Hematopoietic multipotent progenitor cell (in vitro differentiated cells): ENCODE measurements at places on chromosomes 3 and 15. TPM values are rescaled to one million over a fixed set of nuclear protein-coding genes. Genes with fewer than 3 reads are reported as not detected.

DNA sequence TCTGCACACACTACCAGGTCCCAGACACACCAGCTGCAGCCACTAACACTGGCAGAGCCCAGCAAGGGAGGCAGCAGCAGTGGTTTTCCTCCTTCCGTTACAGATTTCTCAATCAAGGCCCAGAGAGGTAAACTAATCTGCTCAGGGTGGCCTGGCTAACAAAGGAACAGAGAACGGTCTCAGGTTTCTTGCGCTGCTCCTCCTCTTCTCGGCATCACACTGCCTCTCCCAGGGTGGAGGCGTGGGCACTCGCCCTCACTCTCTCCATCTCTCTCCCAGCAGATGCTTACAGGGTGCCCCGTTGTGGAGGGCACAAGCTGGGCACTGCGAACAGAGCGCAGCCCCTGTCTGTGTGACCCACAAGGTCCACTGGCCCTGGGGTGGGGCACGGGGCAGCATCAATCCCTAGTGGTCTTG, 228.7 kb downstream of the VPS13C start:
- peak; percentile 18 for DNase-seq

The AGTR1 gene
- not detected for total RNA-seq

GRCh38 chr3:168684519-168684918, 588.8 kb upstream of the GOLIM4 start:
- DNase-seq = no peak

DNA sequence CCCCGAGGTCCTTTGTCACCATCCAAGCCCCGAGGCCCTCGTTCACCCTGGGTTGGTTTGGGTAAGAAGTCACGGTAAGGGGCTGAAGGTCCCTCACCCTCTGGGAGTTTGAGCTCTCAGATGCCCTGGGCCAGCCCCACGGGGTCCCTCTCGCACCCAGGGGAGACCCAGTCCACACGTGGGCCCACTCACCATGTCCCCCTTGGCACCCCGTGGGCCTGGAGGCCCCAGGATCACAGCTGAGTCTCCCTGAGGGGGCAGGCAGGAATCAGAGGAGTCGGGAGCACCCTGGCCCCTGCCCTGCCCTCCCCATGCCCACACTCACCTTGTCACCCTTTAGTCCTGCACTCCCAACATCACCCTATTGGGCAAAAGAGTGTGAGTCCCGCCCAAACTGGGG, 5.8 kb upstream of the UCN2 start:
- no peak for DNase-seq

The KLF15 gene
- under 0.01 TPM for total RNA-seq

- no peak for DNase-seq
Observed at GRCh38 chr3:69743975-69744906, 5.0 kb downstream of the MITF start.

The TAGLN3 gene
- not detected for total RNA-seq

GRCh38 chr3:11346416-11346815, 74.2 kb downstream of the ATG7 start:
- no peak for DNase-seq

The CADPS gene
- not detected for total RNA-seq

- DNase-seq = no peak
Observed at GRCh38 chr3:23404246-23404645, 201.1 kb downstream of the UBE2E2 start.

The SLITRK3 gene
- total RNA-seq = not detected

The CLRN1 gene
- total RNA-seq = not detected

GRCh38 chr15:75713338-75713895, 769 bp upstream of the CSPG4 start:
- no peak for DNase-seq

The CHCHD4 gene
- total RNA-seq = 6.7 TPM

- DNase-seq = no peak
Observed at GRCh38 chr3:144229330-144229729, 257.7 kb downstream of the DIPK2A start.

- DNase-seq = no peak
Observed at GRCh38 chr3:33196538-33196937, 22.1 kb downstream of the SUSD5 start.

The NCK1 gene
- total RNA-seq = 19.7 TPM

DNA sequence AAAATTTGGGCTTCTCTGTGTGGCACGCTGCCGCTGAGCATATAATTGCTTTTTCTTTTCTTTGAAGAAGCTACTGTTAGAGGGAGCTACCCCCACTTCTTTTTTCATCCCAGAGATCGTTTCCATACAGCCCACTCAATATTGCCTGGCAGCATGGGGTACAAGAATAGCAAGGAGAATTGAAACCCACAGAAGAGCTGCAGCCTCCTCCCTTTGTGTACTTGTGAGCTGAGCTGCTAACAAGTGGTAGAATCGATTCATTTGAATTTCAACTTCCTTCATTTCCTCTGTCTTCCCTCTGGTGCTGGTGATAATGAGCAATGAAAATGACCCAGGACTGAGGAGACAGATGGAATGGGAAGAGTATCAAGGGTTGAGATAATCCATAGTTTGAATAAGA, 64.9 kb downstream of the LRRC3B start:
- DNase-seq = no peak

DNA sequence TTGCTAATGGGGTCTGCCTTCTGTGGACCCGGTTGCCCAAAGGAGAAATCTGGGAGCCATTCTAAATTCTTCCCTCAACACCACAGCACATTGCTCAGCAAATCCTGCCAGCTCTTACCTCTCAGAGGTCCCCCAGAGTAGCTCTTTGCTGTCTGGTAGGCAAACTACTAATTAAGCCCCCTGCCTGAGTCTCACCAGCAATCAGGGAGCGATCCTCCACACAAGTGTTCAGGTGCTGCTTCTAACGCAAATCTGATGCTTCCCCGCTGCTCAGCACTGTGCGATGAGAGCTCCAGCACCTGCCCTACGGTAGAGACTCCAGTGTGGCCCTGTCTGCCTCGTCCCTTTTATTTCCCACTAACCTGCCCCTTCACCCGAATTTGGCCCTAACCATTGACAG, 60.5 kb downstream of the HCN4 start:
- DNase-seq = no peak

The RFT1 gene
- total RNA-seq = 14.0 TPM

The ACOX2 gene
- total RNA-seq = 5.7 TPM

The DUOXA1 gene
- under 0.01 TPM for total RNA-seq

DNA sequence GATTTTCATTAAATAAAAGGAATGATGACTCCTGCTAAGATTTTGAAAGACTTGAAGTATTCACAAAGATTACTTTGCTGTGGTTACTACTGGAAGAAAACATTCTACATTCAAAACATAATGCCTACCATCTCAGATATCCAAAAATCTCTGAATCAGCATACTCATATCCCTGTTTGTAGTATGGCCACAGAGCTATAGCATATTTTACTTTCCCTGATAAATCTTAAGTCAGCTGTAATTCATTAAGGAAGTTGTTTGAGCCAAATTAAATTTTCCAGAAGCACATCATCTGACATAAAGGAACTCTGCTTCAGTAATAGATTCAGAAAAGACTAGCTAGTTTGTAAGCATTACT, 942.0 kb downstream of the ROBO1 start:
- DNase-seq = no peak

The MCF2L2 gene
- total RNA-seq = 5.1 TPM

The COLQ gene
- 0.81 TPM for total RNA-seq

GRCh38 chr3:184389384-184389783, 9.5 kb downstream of the CHRD start:
- DNase-seq = no peak

GRCh38 chr3:11600501-11601282, 43.0 kb downstream of the VGLL4 start:
- no peak for DNase-seq

The GTF2A2 gene
- 20.7 TPM for total RNA-seq

- DNase-seq = no peak
Observed at GRCh38 chr3:138327831-138328230, 1.8 kb downstream of the NME9 start.

The CAMKV gene
- 1.3 TPM for total RNA-seq

- DNase-seq = no peak
Observed at GRCh38 chr15:94247789-94248638, 16.7 kb downstream of the MCTP2 start.

- DNase-seq = no peak
Observed at GRCh38 chr3:195466251-195466650, 23.4 kb upstream of the ACAP2 start.

- DNase-seq = peak; percentile 16
Observed at GRCh38 chr15:78212546-78213424, 21.6 kb downstream of the ACSBG1 start.

DNA sequence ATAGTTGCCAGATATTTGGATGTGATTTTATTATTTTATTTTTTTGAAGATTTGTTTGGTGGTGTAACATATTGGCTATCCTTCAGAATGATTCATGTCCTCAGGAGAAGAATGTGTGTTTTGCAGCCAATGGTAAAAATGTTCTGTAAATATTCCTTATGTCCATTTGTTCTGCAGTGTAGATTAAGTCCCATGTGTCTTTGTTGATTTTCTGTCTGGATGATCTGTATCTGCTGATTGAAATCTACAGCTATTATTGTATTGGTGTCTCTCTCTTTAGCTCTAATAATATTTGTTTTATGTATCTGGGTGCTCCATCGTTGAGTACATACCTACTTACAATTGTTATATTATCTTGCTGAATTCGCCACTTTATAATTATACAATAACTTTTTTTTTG, 1641.7 kb downstream of the OTOL1 start:
- DNase-seq = no peak

The SLC22A13 gene
- 0.27 TPM for total RNA-seq

- no peak for DNase-seq
Observed at GRCh38 chr3:111324151-111324550, 217.8 kb upstream of the CD96 start.

- no peak for DNase-seq
Observed at GRCh38 chr3:121508389-121508788, 37.4 kb downstream of the POLQ start.

DNA sequence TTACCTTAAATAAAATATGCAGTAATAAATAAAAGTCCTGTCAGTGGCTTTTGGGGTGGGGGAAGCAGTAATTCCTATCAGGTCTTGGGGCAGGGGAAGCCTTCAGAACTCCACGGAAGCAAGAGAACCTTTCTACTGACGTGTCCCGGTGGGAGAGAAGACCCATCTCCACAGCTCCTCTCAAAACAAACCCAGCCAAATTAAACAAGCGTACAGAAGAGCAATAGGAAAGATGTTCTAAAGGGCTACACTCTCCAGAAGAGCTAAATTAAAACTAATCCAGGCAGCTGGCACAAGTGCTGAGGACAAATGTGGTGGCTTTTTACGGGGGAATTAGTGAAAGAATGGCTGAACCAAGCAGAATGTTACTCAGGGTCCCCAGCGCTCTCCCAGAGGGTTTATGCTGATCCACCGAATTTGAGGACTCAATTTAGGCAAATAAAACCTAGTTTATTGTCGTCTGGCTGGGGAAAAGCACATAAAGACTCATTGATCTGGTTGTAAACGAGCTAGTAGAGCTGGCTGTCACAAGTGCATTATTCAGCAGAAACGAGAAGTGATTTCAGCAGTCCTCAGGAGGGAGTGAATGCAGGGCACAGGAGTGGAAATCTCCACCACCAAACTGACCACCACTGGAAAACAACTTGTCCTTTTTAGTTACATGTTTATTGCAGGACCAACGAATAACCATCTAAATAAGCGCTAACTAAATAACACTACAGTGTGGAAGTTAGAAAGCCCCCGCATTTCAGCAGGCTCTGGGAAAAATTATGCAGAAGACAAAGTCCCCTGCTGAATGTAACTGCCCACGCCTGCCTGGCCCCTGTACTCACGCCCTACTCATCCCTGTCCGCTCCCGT, 13.5 kb downstream of the BFSP2 start:
- DNase-seq = peak; percentile 53

The GOLGA6D gene
- total RNA-seq = under 0.01 TPM

The RTP3 gene
- not detected for total RNA-seq

The ITIH1 gene
- under 0.01 TPM for total RNA-seq

DNA sequence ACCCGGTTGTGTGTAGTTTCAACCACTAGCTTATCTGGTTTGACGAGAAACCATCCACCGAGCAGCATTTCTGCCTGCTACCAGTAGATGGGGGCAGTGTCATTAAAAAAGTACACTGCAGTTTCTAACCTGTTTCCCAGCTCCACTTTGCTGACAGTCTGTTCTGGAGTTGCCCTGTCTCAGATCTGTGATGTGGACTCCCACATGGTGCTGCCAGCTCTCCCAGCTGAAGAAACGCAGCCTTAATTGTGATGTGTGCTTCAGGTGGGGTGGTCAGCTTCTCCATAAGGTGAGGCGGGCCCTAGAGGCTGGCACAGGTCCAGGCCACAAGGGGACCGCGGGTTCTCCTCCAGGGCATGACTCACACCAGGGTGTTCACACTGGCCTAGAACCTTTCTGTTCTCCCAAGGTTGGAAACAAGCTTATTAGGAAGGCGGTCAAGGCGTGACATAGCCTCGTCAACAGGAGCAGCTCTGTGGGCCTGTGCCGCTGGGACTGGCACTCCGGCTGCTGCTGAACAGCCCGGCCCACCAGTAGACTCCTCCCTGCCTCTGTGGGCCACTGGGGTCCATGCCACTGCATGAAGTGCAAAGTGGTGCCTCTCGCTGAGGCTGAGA, 2.9 kb upstream of the FAM43A start:
- peak; percentile 36 for DNase-seq

GRCh38 chr3:189598530-189599225, 32.5 kb upstream of the TP63 start:
- peak; percentile 10 for DNase-seq

GRCh38 chr3:55177749-55178148, 249.9 kb upstream of the LRTM1 start:
- DNase-seq = no peak

The ACTR8 gene
- 21.0 TPM for total RNA-seq

- DNase-seq = no peak
Observed at GRCh38 chr3:46702246-46703012, 1.2 kb downstream of the TMIE start.

The LRRC34 gene
- total RNA-seq = 6.7 TPM

DNA sequence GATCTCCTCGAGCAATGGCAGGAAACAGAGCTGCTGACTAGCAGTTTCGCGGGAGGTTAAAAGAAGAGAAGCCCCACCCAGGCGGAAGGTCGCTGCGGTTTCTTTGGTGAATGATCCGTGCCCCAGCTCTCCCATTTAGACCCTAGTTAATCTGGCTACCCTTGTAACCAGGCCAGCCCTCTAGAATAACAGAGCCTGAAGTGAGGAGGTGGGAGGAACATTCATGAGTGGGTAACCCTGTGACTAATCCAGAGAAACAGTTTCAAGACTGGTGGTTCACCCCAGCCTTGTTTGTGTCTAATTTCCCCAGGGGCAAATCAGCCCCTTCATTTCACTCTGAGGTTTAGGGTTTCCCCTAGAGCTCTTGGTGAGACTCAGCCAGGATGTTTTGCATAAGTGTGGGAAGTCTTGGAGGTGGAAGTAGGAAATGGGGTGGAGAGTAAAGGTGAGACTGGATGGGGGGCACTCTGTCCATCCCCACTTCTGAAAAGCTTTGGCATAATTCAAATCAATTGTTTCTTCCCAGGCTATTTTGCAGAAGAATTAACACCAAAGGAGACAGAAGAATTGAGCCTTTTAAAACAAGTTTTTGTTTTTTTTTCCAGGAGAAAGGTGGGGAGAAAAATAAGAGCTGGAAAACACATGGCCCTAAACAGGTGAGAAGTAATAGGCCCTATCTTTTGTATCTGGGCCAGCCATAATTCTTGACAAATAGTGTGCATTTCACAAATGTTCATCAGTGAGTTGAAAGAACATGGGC, 303.1 kb downstream of the RPLP1 start:
- no peak for DNase-seq
